Astrocyte (in vitro differentiated cells and primary cell): ENCODE measurements at places on chromosomes 2 and 18. TPM values are rescaled to one million over a fixed set of nuclear protein-coding genes. Genes with fewer than 3 reads are reported as not detected.

Gene ST8SIA5
- total RNA-seq, result 0.24 and 0.36 TPM in 2 replicates

GRCh38 chr2:69013142-69013839, at the start of gene ANTXR1:
Gene ANTXR1 (plus strand): TSS chr2:69013179. CDS start chr2:69013500, 321 bp downstream.
- peak; percentile 70 for DNase-seq

DNA sequence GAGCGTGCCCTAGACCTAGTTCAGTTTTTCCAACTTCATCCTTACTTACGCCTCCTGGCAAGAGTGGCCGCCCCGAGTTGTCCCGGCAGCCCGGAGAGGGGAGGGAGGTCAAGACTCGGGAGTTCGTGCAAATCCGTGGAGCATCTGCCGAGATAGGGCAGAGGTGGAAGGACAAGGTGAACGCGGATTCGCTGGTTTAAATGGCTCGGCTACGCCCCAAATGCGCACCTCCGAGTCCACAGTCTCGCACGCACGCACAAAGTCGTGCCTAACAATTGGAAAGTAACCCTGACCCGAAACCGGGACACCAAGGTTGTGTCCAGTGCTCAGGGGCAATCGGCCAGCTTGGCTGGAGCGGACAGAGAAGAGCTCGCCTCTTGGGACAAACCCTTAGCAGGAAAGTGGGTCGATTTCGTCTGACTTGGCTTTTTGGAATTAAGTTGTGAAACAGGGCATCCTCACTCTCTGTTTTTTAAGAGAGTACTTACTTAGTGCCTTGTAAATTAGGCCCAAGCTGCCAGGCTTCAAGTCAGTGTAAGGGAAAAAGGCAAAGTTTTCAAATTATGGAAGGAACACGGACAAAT, 726 bp upstream of the SS18 start:
- no peak for DNase-seq

GRCh38 chr2:186842373-186842772, 6.6 kb downstream of the ZSWIM2 start:
- DNase-seq, result no peak

- DNase-seq, result no peak
Observed at GRCh38 chr2:23457990-23458682, 73.2 kb downstream of the KLHL29 start.

Gene UGT1A10
- not detected in 2 replicates for total RNA-seq

DNA sequence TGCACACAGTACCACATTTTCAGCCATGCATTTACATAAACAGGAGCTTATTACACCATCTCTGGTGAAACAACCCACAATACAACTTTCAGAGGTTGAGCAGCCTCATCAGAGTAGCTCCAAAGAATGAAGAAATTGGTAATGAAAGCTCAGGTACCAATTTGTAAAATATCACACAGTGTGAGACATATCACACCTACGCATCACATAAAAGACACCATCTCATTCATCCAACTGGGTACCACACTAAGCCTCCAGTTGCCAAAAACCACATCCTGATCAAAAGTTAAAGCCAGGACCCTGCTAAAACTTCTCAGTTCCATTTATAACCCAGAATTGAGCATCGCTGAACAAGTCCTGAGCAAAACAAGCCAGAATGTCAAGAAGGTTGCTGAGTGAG, 4.6 kb downstream of the TMEM163 start:
- DNase-seq, result no peak

DNA sequence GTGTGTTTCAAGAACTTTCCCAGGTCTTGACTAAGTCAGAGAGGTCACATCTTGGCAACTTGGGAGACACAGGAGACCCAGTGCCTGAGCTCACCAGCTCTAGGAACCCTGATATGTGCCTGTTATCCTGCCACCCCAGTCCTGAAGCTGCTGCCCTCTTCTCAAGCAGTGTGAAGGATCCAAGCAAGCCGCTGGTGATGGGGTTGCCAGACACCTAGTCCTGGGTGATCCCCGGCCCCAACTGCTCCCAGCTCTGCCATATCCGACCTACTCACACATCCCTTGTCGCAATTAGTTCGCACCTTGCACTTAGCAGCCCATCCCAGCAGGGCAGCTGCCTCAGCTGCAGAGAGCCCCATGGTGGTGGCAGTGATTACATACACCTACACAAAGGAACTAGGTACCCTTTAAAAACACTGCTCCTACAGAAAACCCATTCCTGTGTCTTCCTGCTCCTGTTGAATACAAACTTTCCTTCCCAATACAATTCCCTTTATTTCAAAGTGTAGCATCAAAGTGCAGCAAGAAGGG, 247.2 kb upstream of the RAB12 start:
- DNase-seq, result no peak

- peak; percentile 36 for DNase-seq
Observed at GRCh38 chr18:9365406-9365805, 30.8 kb downstream of the TWSG1 start.

DNA sequence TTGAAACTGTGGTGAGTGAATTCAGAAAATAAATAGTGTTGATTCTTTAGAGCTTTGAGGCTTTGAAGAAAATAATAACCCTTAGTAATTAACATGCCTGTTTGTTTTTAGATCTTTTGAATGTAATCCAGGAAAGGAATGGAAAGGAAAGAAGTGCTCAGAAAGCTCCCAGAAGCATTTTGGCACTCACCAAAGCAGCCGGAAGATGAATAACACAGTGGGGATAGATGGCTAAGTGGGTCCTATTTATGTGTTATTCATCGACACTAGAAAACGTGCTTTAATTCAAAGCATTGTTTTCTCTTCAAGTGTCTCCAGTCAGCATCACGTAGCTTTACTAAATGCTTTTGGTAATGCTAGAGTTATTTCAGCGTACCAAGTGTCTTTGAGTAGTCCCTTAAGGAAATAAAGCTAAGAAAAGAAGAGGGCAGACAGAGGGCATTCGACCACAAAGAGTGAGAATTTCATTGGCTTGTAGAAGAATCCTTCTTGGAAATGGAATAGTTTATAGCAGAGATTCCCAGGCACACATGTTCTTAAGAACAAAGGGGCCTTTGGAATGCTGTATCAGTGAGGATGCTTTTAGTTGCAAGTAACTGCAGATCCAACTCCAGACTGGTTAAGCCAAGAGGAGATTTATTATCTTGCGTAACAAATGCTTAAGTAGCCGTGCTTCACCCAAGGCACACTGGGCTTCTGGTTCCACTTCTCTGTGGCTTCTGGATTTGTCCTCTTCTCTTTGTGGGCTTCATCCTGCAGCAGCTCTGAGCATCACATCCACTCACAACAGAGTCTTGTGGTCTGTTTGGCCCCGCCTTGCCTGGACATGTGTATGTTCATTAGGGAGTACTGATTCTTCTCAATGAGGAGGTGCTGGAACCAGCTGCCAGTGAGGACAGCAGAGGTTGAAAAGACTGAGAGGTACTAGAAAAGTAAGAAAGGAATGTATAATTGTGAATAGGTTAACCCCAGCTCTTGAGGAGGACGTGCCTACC, 63.6 kb upstream of the LTBP1 start:
- peak; percentile 91 for DNase-seq

DNA sequence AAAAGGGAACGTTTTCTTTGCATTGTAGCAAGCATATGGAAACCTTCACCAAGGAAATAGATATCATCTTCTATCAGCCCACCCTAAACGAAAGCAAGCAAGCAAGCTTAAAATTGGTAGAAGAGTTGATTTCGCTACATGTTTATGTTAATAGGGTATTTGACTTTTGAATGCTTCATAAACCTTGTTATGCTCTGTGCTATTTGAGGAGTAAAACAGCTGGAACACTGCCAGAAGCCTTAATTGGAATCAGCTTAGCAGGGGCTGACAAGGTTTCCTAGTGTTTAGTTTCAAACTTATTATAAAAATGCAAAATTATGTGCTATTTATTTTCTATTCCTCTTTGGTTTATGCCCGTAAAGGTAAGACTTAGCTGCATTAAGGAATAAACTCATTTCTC, 70.6 kb upstream of the LINC00305 start:
- no peak for DNase-seq

GRCh38 chr2:135685361-135685760, 56.3 kb upstream of the UBXN4 start:
- DNase-seq, result peak; percentile 26

- DNase-seq, result peak; percentile 84
Observed at GRCh38 chr2:234305846-234306245, 191.0 kb downstream of the ARL4C start.

- DNase-seq, result no peak
Observed at GRCh38 chr2:209145941-209146681, 277.7 kb upstream of the MAP2 start.

Gene FOXD4L1
- not detected in 2 replicates for total RNA-seq

DNA sequence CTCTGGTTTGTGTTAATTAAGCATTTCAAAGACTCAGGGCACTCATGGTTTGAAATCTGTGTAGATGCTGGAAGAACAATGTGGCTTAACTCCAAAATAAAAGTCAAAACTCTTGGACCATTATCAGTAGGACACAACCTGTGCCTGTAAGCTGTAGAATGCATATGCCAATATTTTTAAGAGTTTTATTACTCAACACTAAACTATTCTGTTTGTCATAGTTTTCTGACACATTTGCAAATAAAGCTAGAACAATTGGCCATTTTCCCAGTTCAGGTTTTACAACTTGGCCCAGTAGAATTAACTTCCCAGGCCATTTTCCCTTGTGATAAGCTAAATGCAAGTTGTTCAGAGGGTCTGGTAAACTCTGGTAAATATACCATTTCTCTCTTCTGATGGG, 713.1 kb downstream of the CBLN2 start:
- DNase-seq, result peak; percentile 22

Gene PRSS56
- not detected in 2 replicates for total RNA-seq

Gene SLC9A4
- 0.07 and 0.09 TPM in 2 replicates for total RNA-seq

- no peak for DNase-seq
Observed at GRCh38 chr2:28085201-28085600, 194.7 kb downstream of the BABAM2 start.

DNA sequence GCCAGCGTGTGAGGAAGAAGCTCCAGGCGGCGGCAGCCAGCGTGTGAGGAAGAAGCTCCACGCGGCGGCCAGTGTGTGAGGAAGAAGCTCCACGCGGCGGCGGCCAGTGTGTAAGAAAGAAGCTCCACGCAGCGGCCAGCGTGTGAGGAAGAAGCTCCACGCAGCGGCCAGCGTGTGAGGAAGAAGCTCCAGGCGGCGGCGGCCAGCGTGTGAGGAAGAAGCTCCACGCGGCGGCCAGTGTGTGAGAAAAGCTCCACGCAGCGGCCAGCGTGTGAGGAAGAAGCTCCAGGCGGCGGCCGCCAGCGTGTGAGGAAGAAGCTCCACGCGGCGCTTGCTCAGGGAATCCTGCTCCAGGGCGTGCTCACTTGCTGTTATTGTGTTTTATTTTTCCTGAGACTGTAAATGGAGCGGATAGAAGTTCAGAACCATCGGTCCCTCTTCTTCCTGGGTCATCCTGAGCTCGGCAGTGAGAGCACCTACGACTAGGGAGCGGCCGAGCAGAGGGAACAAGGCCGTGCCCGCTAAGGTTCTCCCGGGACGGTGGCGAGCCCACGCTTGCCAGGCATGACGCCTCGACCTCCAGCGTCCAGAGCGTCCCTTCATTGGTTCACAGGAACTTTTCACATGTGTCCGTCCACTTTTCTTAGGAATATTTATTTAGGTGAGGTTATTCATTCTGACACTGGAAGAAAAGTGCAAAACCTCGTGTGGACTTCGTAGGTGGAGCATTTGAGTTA, 94.2 kb downstream of the TMEM18 start:
- no peak for DNase-seq

Gene PNO1
- total RNA-seq, result 23.0 and 26.8 TPM in 2 replicates

GRCh38 chr2:100856732-100857131, 36.8 kb downstream of the NPAS2 start:
- DNase-seq, result no peak

Gene TMEFF2
- total RNA-seq, result 0.26 and 0.41 TPM in 2 replicates

GRCh38 chr2:58540681-58541080, 299.6 kb upstream of the FANCL start:
- DNase-seq, result no peak

DNA sequence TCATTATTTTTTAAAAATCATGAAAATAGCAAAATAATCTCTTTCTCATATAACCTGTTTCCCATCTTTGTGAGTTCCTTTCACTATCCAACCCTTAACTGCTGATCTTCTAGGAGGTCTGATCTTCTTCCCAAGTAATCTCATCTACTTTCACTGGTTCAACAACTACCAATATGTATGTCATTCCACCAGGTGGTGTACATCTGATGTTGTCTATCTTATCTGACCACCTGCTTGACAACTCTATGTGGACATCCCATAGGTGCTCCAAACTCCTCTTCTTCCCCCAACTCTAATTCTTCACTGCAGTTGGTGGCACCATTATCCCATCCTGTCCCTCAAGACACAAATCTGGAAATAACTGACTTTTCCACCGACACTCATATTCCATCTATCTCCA, 62.5 kb downstream of the FAM228A start:
- DNase-seq, result no peak

DNA sequence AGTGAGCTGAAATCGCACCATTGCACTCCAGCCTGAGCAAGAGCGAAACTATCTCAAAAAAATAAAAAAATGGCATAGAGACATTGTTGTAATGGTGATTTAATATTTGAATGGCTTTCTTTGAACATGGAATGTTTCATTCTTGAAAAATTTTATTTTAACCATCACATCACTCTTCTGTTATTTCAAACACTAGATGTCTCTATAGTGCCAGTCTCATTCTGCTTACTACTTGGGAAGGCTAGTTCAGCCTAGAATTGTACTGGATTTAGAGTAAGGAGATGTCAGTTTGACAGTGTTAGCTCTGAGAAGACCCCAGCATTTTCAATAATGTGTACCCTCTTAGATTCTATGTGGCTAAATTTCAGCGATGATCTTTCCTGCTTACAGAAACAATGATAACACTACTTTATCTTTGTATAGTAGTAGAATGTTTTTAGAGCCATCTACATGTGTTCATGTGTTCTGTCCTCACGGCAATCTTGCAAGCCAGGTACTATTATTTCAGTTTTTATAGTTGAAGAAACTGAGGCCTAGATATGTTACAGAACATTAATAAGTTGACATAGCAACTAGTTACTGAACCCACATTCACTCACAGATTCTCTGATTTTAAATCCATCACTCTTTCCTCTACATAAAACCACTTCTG, 142.9 kb upstream of the ZSWIM2 start:
- DNase-seq, result no peak

Gene AOX1
- 1.6 and 3.4 TPM in 2 replicates for total RNA-seq

GRCh38 chr2:154697418-154698252, 860 bp upstream of the KCNJ3 start:
- peak; percentile 1 for DNase-seq

DNA sequence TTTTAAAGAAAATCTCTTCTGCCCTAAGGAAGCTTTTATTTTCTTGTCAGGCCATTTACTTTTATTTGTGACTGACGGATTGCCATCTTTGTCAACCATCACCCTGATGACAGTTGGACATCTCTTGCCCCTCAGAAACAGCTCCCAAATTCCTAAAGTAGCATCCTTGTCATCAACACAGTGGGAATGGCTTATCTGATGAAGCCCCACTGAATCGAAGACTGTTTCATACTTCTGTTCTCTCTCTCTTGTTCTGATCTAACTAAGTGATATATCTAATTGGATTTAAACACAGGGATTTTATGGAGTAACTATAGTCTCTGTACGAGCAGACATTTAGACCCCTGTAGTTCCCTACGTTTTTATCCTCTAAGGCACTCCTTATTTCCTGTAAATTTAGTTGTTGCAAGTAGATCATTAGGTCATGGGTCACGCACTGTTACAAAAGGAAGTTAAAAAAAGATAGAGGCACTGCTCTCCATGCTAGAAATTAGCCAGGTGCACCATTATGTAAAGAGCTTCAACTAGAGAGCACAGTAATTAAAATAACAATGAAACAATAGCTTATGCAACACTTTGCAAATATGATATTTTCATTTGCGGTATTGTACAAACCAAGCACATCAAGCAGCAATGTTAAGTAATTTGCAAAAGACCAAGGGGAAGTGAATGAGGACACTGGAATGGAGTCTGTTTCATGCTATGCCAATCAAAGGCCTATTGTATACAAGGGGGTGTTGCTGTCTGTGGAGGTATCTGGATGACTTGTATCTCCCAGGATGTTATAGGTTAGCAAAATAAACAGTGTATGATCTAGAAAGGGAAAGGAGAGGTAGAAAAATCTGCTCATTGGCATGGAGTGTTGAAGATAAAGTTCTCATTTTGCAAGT, 284.7 kb downstream of the LRRTM1 start:
- no peak for DNase-seq
